NB4 (cell line): ENCODE measurements at places on chromosomes 5 and 9.

DNA sequence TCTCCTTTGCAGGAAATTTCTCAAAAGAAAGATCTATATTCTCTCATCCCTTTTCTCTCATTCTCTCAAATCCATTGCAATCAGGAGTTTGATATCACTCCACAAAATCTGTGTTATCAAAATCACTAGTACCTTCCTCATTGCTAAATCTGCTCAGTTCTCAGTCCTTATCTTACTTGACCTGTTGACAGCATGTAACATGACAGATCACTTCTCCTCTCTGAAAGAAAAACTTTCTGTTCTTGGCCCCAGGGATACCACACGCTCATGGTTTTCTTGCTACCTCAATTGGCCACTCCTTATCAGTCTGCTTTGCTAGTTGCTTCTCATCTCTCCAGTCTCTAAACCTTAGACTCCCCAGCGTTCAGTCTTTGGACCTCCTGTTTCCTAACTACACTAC lies 22.1 kb downstream of the SRP19 start:
- no peak for DNase-seq

- DNase-seq = peak; percentile 87
Measured at GRCh38 chr5:76404223-76405211, 1.4 kb downstream of the IQGAP2 start.

DNA sequence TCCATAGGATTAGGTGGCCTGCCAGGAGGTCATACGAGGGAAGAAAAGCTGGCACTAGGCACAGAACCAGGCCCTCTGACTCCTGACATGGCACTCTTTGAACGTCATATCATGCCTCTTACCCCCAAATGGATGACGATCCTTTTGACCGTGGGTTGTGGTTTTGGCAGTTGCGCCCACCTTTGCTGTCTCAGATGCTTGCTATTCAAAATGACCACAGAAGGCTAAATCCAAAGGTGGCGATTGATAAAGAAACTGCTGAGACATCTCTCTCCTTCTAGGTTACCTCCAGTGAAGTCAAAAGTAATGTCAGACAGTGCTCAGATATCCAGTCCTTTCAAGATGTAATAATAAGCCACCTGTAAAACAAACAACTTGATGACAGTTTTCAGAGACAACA lies 385.0 kb downstream of the EFNA5 start:
- no peak for DNase-seq

DNA sequence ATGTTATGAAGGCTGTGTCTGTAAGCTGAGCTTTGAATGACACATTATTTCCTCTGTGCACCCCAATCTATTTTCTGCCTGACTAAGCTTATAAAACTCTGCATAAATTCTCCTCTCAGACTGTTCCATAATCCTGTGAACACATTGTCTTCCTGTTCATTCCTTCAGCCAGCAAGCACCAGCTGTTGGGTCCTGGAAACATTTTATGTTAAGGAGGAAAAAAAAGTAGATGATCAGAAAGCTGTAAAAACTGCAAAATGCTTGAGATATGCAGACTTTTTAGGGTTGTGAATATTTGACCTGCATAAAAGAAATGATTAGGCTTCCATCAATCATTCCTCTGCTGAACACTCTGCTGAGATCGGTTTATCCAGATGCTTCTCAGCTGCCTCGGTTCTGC lies 1246.0 kb upstream of the DMAC1 start:
- no peak for DNase-seq

DNA sequence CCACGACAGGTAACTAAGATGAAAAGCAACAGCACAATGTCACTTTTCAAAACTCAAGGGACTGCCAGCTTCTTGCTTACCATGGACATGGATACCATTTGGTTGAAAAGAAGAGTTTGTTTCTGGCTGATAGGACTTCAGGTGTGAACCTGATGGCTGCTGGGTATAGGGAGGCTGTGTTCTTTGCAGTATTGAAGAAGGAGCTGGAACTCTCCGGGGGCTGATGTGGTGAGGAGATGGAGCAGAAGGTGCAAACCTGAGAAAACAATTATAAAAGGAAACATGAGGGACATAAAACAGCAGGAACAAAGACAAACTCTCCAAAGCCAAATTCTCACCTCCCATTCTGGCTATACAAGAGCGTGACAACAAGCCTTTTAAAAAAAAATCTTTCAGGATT lies 330.1 kb upstream of the RFX3 start:
- no peak for DNase-seq

DNA sequence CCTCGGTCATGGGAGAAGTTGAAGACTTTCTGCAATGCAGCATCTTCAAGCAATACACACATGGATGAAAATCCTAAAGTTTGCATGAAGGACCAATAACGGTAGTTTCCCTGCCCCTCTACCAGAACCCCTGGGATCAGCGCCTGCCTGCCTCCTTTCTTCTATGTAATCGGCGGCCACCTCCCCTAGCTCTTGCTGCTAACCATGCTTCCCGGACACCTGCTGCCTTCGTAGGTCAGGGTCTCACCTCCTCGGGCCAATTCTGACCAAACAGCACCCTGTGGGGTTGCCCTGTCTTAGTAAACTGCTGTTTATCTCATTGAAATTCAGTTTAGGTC lies 388 bp upstream of the MED10 start:
- no peak for DNase-seq

- DNase-seq = no peak
Measured at GRCh38 chr5:163552536-163552935, 47.1 kb downstream of the MAT2B start.

DNA sequence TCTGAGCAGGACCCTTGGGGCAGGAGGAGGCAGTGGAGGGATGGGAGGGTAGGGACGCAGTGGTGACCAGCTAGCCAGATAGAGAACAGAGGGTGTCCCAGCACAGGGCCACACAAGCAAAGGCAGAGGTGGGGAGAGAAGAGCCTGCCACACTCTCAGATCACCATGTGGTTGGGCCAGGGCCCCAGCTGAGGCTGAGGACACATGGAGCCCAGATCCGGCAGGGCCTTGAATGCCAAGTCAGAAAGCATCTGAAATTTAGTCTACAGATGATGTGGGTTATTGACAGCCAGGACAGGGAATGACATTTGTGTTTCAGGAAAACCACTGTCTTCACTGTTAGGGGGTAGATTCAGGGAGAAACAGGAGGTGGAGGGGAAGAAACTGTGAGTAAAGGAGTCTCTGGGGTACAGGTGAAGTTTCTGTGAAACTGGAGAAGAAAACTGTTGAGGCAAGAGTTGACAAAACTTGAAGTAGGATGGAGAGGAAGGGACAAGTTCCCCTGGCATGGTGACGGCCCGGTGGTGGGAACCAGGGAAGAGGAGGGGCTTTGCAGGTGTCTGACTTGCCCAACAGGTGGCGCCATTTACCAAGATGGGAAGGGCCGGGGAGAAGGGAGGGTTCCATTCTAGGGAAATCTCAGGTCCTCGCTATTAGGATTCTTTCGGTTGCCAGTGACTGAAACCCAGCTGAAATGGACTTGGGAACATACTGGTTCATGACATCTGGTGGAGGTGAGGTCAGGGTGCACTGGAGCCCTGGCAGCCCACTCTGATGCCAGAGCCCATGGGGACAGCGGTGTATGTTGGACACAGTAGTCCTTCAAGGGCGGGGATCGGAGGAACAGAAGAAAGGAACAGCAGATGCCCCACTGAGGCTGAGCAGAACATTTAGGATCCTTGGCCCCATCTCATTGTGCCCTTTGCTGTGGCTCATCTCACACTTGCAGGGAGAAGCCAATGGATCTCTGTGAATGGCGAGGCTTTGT lies 100.1 kb downstream of the KCNIP1 start:
- peak; percentile 62 for DNase-seq

DNA sequence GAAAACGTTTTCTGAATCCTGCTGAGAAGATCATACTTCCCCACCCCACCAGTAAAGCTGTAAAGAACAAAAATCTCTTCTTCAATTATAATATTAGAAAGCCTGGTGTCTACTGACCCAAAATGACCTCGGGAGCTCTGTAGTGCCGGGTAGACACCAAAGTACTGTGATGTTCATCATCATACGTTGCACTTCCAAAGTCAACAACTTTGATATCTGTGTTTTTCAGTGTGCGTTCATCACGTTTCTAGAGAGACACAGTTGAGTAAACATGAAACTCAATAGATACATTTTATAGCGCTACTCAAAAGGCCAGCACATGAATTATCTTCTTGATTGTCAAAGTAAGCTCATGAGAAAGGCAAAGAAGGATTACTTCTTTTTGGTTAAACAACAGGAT lies 14.6 kb downstream of the CLK4 start:
- no peak for DNase-seq

DNA sequence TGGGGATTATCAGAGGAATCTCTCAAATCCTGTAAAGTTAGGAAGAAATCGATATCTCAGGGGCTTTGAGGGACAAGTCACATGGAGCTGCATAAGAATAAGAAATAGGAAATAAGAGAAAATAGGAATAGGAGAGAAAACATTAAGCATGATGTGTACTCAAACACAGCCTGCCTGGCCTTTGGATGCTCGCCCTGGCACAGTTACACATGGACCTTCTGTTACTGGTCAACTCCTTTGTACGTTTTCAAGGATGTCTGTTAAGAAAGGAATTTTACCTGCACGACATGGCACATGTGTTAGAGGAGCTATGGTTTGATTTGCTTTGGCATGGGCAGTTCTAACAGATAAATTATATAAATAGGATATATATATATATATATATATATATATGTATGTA lies 321.2 kb downstream of the CDH12 start:
- no peak for DNase-seq

- no peak for DNase-seq
Measured at GRCh38 chr5:84885485-84886258, 501.0 kb upstream of the EDIL3 start.

- peak; percentile 63 for DNase-seq
Measured at GRCh38 chr5:14628346-14628745, 36.2 kb upstream of the OTULIN start.

DNA sequence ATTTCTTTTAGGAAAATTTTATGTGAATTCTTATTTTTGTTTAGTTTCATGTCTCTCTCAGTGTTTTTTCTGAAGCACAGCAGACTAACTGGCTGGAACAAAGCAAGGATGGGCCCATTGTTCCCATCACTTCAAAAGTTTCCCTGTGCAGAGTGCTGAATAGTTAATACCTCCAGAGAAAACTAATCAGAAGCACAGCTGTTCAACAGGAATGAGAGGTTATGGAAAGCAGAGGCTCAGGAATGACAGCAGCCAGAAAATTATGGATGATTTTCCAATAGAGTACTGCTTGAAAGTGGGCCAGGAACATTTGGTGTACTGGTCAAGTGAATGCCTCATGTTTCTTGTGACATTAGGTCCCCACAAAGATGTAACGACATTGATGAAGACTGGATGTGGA lies 173.0 kb upstream of the TARS1 start:
- no peak for DNase-seq

DNA sequence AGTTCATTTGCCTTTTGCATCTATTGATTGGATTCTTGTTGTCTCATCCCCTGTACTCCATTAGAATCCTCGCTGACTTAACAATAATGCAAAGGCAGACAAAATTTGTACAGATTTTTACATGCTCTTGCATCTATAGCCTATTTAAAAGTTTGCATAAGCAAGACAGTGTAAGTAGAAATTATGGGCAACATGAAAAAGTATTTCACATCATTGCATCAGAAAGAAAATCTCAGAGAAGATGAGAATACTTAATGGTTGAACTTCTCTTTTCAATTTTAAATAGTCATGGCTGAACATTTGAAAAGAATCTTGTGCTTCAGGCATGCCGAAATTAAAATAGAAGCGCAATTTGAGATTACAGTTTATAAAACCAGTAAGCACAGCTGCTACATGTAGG lies 226.4 kb downstream of the EFNA5 start:
- DNase-seq = no peak

GRCh38 chr5:115656404-115656803 lies 30.6 kb upstream of the TMED7 start:
- DNase-seq = no peak
